Stimulated activated CD4-positive, alpha-beta T cell treated with anti-CD3 and anti-CD28 coated beads, Interleukin-1b, Interleukin-23, amount 100 ng/mL, for 24 hours (primary cell): ENCODE measurements at places on chromosomes 2 and 18.

GRCh38 chr2:1222056-1222455 is 191.2 kb upstream of the TPO start:
- no peak for DNase-seq

- DNase-seq, result peak; percentile 8
Measured at GRCh38 chr2:144454466-144455287, 65.2 kb downstream of the ZEB2 start.

DNA sequence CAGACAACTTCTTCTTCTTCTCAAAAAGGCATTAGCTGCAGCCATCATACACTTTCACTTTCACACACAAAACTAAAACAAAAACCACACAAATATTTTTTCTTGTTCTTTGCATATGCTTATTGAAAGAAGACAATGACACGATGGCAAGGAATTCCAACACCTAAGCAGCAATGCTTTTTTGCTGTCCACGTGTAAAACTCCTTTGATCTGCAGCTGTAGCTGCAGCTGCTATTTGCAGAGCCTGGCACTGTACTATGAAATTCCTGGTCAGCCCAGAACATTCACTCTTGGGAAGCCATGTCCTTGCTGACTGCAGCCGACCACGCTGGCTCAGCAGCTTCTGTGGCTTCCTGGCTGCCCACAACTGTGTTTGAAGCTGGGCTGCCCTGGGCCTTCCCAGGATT is 316.2 kb downstream of the CDH2 start:
- DNase-seq, result no peak

GRCh38 chr2:178241844-178242551 is 47.7 kb downstream of the OSBPL6 start:
- DNase-seq, result no peak

- DNase-seq, result no peak
Measured at GRCh38 chr2:149019768-149020167, 18.7 kb upstream of the LYPD6B start.

DNA sequence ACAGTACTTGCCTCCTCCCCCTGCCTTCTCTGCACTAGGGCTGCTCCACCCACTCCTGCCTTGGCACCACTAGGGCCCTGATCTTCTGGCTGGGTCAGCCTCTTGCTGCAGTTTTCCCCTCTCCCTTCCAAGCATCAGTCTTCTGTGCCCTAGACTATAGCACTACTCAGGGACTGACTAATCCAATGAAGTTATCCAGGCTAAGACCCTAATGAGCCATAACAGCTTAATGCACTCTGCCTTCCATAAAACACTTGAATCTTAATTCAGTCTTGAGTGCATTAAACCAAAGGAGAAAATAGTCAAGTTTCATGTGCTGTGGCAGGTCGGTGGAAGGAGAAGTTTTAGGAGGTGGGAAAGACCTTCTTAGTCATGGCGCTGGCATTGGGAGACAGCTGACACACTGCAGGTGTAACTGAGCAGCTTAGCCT is 95.7 kb downstream of the BIN1 start:
- no peak for DNase-seq

- DNase-seq, result no peak
Measured at GRCh38 chr2:39512434-39512935, 75.4 kb upstream of the MAP4K3 start.

- peak; percentile 3 for DNase-seq
Measured at GRCh38 chr2:64453770-64454385, at the start of gene LGALSL. Gene LGALSL (plus strand): TSS chr2:64454162. CDS start chr2:64454546, 384 bp downstream.

DNA sequence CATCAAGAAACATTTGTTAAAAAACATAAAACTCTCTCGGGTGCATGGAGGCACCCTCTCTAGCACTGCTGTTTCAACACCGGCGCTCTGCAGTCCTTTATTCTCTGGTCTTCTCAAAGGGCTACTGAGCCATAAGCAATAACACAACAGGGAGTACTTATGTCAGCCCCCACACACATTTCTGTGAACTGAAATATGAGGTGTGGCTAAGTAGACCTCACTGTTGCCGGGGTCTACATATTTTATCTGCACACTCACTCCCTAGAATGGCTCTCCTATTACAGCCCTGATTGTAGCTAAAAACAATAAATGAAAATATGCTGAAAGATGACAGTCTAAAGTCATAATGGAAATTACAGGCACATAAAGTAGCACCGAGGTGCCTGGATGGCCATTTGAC is 235.1 kb downstream of the GRB14 start:
- no peak for DNase-seq

DNA sequence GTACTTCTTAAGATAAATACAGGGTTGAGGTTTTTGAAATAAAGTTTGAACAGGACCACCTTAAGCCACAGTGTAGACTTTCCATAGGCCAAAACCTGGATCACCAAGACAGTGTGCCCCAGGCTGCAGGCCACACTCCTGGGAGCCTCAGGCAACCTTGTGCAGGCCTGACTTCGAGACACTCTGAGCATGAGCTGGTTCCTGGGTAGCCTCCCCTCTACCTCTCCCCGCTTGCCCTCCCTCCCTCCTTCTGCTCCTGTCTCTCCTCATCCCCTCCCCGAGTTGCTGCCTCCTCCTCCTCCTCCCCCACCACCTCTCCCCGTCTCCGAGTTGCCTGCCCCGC is 10.6 kb upstream of the PROC start:
- no peak for DNase-seq

DNA sequence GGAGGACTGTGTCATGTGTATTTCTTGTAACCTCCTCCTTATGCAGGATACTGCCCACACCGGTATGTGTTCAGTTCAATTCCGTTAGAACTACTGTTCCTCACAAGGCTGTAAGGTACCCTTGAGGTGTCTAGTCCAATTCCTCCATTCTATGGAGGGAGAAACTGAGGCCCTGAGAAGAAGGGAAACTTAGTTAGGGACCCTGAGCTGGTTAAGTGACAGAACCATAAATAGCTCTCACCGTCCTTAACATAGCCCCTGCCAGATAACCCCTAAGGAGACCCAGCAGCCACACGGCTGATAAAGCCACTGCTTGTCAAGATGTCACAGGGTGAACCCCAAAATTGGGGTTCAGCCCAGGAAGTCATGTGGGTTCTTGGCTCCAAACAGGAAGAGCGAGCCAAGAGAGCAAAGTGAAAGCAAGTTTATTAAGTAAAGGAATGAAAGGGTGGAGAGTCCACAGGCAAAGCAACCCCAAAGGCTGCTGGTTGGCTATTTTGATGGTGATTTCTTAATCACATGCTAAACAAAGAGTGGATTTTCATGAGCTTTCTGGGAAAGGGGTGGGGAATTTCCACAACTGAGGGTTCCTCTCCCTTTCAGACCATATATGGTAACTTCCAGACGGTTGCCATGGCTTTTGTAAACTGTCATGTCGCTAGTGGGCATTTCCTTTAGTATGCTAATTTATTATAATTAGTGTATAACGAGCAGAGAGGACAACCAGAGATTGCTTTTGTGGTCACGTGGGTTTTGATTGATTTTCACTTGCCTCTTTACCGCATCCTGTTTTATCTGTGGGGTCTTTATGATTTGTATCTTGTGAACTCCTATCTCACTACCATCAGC is 83.4 kb upstream of the RTN4 start:
- DNase-seq, result no peak

- DNase-seq, result no peak
Measured at GRCh38 chr2:34317797-34318196, 718.7 kb upstream of the FAM98A start.

- DNase-seq, result no peak
Measured at GRCh38 chr2:69159986-69160385, 147.0 kb downstream of the ANTXR1 start.

GRCh38 chr18:68056936-68057335 is 540.4 kb upstream of the DSEL start:
- no peak for DNase-seq

- no peak for DNase-seq
Measured at GRCh38 chr2:186455613-186456012, 30.4 kb upstream of the ZC3H15 start.

GRCh38 chr18:61954096-61954746 is 61.4 kb upstream of the RNF152 start:
- DNase-seq, result no peak

DNA sequence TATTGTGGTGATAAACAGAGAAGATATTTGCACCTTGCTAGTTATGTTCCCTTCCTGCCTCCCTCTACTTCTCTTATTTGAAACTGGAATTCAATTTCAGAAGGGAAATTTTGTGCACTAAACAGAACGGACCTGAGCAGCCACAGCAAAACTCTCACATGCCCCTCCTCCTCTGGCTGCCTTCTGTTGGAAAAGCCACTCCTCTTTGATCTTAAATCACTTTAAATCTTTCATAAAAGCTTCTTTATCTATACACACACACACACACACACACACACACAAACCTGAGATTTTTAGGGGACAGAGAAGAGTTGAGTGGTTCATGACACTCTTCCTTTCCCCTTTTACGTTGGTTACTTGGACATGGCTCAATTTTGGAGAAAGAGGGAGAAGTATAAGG is 5.6 kb downstream of the TBR1 start:
- no peak for DNase-seq

GRCh38 chr18:77020561-77020960 is 112.0 kb downstream of the MBP start:
- no peak for DNase-seq

DNA sequence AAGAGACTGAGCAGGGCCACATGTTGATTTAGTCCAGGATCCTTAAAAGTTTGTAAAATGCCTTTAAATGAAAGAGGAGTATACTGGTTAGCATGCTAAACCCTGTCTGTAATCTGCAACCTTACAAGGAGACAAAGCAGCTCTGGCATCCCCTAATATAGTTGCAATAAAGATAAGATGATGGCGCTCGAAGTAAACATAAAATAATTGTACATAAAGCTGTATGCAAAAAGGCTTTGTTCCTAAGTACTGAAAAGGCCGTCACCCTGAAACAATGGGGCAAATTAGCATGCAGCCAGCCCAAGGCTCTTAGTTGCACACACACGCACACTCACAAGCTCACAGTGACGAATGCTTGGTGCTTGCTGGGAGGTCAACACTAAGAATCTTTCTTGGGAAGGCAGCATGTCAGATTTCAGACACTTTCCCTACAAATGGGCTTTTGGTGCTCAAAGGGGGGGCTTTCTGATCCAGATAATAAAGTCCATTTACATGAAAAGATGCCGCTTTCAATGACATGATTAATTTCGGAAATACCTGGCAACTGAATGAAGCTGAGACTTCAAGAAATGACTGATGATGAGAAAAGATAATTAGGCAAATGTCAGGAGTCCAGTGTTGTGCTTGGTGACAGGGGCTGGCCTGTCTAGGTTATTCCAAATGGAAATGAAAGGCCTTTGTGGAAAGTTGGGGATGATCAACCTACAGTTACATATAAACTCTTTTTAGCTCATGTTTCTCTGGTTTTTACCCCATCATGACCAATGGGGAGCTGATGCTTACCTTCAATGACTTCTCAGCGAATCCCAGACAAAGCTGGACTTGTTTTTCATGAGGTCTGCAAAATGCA is 370.3 kb downstream of the MEIS1 start:
- no peak for DNase-seq

DNA sequence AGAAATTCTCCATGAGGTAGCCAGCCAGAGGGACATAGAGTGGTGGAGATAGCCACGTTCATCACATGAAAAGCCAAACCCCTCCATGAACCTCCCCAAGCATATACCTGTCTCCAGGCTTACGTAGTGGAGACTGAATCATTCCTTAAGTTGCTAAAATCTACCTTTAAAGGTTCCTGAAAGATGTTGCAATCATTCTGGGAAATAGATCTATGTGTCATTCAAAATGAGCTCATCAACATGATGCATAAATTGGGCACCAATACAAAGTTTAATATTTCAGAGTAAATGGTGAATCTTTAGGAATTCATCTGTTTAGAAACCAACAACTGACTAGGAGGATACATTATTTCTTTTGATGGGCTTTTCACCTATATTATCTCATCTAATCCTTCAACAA is 362.6 kb upstream of the ID2 start:
- DNase-seq, result no peak

- DNase-seq, result no peak
Measured at GRCh38 chr2:61125123-61125710, 36.8 kb upstream of the C2orf74 start.

- no peak for DNase-seq
Measured at GRCh38 chr18:43013486-43013885, 102.0 kb downstream of the RIT2 start.

DNA sequence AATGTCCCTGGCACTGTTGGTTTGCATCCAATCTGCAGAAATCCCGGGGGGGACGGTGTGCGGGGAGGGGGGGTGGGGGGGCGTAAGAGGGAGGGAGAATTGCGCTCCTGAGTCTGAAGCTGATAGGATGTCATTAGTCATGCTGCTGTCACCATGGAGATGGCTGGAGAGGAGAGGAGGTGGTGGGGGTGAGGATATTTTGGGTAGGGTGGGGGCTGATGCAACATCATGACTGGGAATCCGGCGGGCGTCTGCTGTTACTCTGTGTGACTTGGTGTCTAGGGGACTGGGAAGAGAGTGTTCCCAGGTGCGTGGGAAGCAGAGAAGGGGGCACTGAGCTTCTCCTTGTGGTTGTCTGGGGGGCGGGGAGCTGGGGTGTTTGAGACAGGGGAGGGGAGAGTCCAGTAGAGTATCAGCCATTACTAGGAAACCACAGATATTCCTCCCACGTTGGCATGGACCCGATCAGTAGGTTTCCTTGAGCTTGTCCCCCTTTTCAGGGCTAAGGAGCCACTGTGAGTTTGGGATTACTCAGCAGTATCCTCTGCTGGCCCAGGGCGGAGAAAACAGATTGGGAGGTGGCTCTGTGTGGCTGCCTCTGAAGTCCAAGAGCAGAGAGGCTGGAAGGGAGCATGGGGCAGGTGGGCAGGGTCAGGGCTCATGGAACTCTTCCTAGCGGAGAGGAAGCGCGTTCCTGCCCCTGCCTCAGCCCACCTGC is 18.9 kb downstream of the TET3 start:
- no peak for DNase-seq

DNA sequence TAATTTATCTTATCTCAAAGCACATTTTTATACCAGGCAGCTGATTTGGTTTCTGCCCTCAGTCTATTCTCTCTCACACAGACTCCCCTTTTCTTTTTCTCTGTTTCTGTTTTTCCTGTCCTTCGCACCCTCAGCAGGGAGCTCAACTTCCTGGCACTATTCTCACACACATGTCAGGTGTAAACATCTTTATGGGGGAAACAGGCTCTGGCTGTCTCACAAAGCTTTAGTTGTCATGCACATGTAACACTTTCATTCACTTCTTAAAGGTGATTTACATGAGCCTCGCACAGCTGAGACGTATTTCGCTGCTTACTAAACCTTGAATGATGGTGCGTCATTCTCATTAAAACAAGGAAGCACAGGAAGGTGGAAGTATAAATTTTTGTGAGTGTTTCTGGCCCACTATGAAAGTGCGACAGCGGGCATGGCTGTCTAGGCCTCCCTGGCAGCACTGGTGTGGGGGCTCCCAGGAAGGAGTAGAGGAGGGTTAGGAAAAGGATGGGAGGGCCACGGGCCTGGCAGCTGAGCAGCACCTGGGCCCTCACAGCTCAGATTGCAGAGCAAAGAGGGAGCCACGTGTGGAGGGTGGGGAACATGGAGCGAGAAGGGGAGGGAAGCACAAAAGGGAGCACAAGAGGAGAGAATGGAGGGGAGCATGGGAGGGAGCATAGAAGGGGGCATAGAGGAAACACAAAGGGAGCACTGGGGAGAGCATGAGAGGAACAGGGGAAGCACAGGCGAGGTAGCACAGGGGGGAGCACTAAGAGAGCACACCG is 46.2 kb upstream of the SNTG2 start:
- no peak for DNase-seq
